BJ (cell line): ENCODE measurements at places on chromosomes 6 and 20.

DNA sequence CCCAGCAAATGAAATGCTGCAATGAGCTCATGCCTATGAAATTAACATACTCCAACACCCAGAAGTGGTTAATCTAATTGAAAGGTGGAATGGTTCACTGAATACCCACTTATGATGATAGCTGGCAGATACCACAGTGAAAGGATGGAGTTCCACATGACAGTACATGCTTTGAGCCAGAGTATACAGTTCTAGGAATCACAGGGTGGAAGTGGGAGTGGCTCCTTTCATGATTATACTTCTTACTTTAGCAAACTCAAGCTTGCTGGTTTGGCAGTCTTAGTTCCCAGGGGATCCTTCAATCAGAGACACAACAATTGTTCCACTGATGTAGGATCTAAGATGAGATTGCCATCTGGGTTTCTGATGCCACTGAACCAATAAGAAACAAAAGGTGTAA, 21.5 kb downstream of the CD164 start:
- DNase-seq, result no peak

GRCh38 chr6:143205991-143206390, 145.3 kb downstream of the AIG1 start:
- DNase-seq, result no peak

- DNase-seq, result no peak
These were observed 4.4 kb upstream of the SYNJ2 start for GRCh38 chr6:157977176-157977804.

DNA sequence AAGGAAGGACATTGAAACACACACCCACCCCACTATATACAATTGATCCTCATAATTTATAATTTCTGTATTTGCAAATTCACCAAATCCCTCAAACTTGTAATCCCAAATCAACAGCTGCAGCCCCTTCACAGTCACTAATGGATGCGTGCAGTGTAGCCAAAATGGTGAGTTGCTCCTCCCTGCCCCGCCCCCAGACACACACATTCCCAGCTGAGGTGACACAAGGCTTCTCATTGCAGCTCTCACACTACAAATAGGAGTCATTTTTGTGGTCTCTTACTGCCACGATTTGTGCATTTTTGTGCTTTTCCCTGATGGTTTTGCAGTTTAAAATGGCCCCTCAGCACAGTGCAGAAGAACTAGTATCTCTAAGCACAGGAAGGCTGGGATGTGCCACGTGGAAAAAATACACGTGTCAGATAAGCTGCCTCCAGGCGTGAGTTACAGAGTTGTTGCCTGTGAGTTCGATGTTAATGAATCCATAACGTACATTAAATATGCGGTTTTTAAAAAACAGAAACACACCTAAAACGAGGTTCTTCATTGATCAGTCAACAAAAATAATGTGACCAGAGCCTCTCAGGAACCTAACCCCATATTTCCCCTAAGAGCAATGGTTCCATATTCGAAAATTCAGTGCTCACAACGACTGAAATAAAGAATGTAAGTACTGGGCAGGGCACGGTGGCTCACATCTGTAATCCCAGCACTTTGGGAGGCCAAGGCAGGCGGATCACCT, 8.2 kb downstream of the ATP9A start:
- DNase-seq, result no peak

DNA sequence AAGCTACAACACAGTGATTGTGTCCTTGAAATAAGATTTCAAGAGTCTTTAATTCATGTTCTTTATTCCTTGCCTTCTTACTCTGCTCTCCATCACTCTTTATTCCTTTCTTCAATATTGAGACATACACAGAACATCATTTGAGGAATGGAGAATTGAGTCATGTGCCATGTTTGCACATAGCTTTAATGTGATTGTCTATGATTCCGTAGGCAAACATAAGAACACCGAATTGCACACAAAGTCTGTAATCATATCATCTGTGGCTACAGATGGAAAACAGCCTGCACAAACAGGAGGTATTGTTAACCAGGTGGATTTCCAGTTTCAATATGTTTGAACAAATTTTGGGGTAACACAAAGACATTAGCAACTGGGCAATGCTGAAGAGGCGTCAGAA, 571.6 kb upstream of the GJE1 start:
- DNase-seq, result no peak
